ENCODE measurements at places on chromosomes 1 and 21.

- DNase-seq = peak; percentile 30
Observed at GRCh38 chr1:28112388-28113241, 24.2 kb upstream of the EYA3 start.

- no peak for DNase-seq
Observed at GRCh38 chr1:113505357-113505756, 115.0 kb downstream of the MAGI3 start.

DNA sequence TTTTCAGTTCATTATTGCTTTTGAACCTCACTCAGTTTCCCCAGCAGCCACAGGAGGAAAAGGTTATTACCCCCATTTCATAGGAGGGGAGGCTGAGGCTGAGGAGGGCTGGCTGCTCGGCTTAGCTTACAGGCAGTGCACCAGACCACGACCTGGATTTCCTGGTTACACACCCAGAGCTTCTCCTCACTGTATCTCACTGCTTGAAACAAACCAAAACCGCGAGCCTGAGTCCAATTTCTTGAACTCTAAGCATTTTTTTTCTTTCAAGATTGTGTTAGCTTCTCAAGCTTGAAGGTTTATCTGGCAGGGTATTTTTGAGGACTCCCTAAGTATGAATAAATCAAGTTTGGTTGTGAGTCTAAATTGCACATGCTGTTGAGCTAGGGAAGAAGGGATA lies 188.9 kb upstream of the EDN2 start:
- DNase-seq = no peak

DNA sequence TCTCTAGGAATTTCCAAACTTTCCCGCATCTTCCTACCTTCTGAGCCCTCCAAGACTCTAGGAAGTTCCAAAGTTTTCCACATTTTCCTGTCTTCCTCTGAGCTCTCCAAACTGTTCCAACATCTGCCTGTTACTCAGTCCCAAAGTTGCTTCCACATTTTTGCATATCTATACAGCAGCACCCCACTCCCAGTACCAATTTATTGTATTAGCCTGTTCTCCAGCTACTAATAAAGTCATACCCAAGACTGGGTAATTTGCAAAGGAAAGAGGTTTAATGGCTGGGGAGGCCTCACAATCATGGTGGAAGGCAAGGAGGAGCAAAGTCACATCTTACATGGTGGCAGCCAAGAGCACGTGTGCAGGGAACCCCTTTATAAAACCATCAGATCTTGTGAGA lies 82.9 kb upstream of the DSCAM start:
- DNase-seq = no peak

DNA sequence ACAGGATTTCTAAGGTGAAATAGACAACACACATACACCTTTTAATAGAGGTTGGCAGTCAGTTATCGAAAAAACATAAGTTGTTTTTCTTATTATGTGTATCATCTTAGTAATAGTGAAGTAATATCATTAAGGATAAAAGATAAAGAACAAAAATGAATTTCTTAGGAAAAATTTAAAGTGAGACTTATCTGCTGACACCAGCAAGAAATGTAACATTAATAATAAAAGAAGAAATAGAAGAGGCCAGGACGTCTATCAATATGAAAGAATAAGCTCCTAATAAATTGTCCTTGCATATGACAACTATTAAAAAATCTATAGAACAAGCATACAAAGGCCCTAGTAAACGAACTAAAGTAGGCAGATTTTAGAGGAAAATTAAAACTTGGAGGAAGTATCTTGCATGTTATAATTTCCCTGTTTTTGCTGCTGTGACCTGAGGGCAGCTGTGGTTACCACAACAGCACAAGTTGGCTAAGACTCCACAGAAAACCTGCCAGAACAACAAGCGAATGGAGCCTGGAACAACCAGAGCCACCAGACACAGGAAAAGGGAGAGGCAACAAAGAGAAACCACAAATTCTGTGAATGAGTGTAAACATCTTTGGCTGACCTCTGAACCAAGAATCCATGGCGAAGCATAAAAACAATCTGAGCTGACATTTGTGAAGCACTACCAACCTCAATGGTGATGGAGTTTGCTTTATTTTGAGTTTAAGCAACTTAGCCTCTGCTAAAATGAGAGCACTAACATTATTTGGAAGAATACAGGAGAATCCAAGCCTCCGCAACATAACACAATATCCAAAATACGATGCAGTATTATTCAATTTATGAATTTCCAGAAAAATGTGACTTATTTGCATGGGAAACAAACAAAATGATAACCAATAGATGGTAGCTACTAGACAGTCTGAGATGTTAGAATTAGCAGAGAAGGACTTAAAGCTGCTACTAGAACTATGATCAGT lies 207.5 kb downstream of the KCNT2 start:
- no peak for DNase-seq

- no peak for DNase-seq
Observed at GRCh38 chr1:30518696-30519095, 204.7 kb downstream of the MATN1 start.

- no peak for DNase-seq
Observed at GRCh38 chr1:111620441-111620971, 917 bp downstream of the RAP1A start.

DNA sequence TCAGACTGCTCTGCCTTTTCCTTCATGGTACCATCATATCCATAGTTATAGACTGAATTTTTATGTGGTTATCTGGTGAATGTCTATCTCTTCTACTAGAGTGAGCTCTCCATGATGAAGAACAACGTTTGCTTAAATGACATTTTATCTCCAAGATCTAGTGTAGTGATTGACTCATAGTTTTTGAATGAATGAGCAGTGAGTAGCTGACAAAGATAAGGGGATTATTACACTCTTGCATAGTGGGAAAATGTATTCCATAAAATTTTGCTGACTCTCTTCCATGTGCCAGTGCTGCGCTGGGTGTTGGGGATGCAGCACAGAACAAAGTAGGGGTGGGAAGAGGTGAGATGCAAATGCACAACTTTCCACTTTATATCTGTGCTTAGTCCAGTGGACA lies 147.7 kb downstream of the TGFB2 start:
- no peak for DNase-seq

DNA sequence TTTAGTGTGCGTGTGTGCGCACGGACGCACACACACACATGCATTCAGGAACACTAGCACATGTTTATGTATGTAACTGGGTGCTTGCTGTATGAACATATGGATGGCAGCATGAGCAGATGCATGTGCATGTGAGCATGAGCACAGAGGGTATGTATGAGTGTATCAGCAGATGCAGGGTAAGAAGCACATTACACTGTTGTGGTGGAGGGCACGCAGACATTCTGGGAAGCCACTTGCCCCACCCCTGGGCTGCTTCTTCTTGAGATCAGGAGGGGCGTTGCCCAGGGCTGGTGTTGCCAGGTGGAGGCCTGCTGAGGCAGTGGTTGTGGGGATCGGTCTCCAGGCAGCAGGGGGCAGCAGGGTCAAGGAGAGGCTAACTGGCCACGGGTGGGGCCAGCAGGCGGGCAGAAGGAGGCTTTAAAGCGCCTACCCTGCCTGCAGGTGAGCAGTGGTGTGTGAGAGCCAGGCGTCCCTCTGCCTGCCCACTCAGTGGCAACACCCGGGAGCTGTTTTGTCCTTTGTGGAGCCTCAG lies 3.9 kb upstream of the P3R3URF start:
- no peak for DNase-seq

- DNase-seq = no peak
Observed at GRCh38 chr1:40803447-40803846, 19.9 kb downstream of the KCNQ4 start.

GRCh38 chr1:203636291-203636690 lies 9.7 kb downstream of the ATP2B4 start:
- DNase-seq = no peak

DNA sequence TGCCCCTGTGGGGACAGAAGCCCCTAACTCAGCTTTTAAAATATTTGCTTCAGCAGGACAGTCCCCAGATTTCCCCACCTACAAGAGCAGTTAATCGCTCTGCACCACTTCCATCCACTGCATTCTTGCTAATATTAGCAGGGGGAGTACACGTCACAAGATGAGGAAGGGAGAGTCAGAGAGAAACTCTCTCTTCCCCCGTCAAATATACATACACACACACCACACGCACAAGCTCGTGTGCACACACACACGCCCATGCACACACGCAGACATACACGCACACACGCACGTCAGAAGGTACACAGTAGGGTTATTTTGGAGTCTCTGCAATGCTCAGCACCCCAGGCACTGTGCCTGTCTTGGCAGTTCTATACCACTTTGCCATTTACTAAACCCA lies 2.1 kb downstream of the CLCA1 start:
- DNase-seq = no peak

GRCh38 chr1:117783606-117784396 lies 145.6 kb downstream of the GDAP2 start:
- no peak for DNase-seq

DNA sequence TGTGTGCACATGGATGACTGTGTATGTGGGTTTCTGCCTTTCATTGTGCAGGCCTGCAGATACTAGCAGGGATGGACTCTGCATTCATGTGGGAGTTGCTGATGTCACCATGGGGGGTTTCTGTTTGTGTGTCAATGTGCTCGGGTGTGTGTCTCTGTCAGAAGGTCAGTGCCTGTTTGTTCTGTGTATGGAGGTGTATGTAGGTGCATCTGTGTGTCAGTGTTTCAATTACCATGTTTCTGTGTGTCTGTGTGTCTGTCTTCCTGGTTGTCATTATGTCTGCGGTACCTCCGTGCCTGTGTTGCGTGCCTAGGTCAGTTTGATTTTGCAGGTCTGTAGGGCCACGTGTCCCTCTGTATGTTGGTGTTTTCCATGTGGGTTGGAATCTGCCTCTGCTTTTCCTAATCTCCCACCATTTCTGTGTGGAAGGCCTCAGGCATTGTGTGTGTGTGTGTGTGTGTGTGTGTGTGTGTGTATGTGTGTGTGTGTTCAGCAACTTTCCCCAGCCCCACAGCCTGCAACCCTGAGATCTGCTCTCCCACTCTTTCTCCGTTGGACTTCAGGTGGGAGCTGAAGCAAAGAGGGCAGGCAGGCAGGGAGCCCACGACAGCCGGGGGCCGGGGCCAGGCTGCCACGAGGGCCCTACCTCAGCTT lies 36.7 kb upstream of the WASF2 start:
- no peak for DNase-seq

GRCh38 chr1:155307247-155307740 lies 1.4 kb upstream of the FDPS start:
- DNase-seq = no peak

GRCh38 chr1:24284156-24284471 lies 35.0 kb upstream of the GRHL3 start:
- no peak for DNase-seq

DNA sequence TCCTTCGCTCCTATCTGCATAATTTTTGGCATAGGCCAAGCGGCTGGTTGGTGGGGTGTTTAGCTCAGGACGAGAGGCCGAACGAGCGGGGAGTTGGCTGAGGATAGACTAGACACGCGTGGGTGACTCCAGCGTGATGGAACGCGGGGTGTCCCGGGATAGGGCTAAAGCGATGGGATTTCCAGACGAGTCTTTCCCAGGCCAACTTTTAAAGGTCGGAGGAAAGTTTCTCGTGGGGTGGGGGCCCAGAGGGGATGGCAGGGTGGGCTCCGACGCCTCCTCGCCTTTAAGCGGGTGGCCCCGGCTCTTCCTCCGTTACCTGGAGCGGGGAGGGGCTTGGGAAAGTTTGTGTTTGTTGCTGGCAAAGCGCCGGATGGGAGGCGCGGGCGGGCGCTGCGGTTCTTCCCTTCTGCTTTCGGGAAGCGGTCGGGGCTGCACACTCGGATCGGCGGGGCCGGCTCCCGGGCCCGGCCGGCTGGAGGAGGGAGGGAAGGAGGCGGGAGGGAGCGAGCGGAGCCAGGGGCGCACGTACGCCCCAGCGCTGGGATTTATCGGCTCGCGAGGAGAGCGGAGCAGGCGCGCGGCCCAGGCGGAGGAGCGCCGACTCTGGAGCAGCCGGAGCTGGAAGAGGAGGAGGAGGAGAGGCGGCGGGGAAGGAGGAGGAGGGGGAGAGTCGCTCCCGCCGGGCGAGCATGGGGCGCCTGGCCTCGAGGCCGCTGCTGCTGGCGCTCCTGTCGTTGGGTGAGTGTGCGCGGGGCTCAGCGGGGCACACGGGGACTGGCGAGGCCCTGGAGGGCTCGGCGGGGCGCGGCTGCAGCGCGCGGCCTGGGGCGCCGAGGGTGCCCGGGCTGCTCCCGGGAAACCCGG lies at the start of gene PTGFRN:
Gene PTGFRN (plus strand): TSS at position 405 of the 867 bp plus-strand sequence. CDS start 288 bp downstream, at position 693.
- DNase-seq = peak; percentile 67

DNA sequence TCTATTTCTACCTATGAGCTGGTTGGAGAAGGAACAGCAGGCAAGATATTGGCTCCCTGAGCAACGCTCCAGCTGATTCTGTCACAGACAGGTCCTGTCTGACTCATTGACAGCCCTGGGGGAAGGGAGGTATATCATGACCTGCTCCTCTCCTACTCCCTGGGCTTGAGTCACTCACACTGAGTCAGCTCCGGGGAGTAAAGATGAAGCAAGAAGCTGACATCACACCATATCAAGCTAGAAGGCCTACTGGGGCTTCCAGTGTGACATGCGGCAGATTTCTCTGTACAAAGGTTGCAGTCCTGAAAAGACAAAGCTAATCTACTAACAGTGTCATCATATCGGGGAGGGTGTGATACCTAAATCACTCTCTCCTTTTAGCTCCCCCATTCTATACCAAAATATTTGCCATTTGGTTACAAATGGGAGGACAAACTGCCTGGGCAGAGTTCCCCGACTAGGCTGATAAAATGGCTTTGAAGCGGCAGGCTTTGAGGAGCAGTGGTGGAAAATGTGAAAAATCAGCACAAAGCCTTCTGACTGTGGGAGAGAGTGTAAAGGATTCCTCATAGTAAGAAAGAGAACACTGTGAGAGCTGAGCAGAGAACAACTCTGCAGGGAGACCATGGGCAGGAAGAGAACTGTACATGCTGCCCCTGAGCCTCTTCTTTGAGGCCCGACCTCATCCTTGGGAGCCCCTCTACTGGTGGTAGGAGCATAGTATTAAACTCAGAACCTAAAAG lies 15.5 kb downstream of the PI4KB start:
- DNase-seq = no peak

GRCh38 chr21:16460936-16461335 lies 731.2 kb downstream of the USP25 start:
- DNase-seq = no peak

GRCh38 chr1:218851586-218851985 lies 322.1 kb upstream of the LYPLAL1 start:
- no peak for DNase-seq

DNA sequence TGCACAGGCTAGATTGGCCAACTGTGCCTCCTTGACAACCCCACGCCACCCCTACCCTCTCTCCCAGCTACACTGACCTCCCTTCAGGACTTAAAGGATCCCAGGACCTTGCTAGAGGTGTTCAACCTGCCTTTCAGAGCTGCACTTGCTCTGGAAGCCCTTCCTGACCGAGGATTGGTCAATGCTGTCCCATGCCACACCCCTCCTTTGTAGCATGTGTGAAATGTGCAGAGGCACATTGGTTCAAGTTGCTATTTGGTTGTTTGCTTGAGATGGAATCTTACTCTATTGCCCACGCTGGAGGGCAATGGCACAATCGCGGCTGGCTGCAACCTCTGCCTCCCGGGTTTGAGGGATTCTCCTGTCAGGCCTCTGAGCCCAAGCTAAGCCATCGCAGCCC lies 21.8 kb downstream of the ACTA1 start:
- DNase-seq = peak; percentile 40

DNA sequence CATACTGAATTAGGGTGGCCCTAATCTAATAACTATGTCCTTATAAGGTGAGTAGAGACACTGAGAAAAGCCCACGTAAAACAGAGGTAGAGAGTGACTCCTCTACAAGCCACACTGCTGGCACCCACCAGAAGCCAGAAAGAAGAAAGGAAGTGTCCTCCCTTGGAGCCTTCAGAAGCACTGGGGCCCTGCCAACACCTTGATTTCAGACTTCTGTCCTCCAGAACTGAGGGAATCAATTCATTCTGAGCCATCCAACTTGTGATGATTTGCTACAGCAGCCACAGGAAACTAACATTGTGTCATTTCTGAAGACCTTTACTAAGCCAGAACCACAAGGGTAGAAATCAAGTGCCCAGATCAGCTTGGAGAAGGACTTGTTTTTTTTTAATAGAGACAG lies 15.0 kb downstream of the GNB1 start:
- DNase-seq = no peak
